ENCODE measurements at places on chromosomes 1 and 21.

DNA sequence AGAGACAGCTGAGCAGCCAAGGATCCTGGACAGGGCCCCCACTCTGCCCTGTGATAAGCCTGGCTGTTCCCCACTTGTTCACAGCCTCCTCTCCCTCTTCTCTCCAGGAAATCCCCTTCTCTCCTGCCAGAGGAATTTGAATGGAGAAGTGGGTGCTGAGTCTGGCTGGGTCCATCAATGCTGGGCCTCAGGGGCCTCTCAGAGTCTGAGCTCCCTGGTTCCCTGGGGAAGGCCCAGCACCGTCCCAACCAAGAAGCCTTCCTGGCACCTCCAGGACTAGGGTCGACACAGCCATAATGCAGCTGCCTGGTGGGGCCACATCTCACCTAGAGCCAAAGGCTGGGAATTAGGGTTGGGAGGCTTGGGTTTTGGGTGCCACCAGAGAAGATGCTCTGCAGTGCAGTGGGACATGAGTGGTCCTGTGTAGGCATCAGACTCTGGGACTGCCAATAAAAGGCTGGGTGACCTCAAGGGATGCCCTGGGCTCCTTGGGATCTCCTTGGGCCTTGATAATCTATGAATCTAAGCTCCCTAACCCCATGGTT, 2.5 kb downstream of the MYBPH start:
- DNase-seq, result no peak

- no peak for DNase-seq
These were observed 70.5 kb upstream of the MCOLN3 start for GRCh38 chr1:85118751-85119150.

GRCh38 chr1:41282679-41283317, 40.7 kb upstream of the SCMH1 start:
- peak; percentile 23 for DNase-seq

- DNase-seq, result peak; percentile 53
These were observed at the start of gene IL10RB for GRCh38 chr21:33266050-33266788. IL10RB (plus strand) TSS chr21:33266367; CDS start chr21:33266466, 99 bp downstream.

DNA sequence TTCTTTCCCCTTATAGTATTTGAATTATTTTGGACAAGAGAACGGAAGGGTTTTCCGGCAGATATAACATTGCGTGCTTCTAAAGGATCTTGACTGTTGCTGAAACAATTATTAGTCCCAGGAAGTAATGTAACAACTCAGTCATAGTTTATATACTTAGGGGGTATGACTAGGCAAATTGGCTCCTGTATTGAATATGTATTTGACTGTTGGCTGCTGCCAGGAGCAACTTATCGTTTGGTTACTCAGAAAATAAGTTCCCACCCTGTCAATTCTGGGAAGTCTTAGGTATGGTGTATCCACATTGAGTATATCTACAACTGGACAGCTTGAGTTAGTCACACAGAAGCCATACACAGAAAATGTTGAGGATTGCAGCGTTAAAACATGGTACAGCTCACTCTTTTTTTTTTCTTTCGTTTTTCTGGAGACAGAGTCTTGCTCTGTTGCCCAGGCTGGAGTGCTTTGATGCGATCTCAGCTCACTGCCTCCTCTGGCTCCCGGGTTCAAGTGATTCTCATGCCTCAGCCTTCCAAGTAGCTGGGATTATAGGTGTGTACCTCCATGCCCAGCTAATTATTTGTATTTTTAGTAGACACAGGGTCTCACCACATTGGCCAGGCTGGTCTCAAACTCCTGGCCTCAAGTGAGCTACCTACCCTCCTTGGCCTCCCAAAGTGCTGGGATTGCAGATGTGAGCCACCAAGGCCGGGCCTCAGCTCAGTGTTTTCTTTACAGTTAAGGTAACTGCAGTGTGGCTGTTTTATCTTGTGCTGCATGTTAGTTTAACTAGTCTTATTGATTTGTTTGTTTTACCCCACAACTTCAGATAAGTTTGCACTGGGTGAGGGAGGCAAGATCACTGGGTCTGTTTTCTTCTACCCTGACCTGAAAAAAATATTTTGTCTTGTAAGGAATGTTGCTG, 10.2 kb downstream of the SMAP2 start:
- no peak for DNase-seq

GRCh38 chr1:206537141-206537540, 29.8 kb downstream of the RASSF5 start:
- DNase-seq, result no peak

DNA sequence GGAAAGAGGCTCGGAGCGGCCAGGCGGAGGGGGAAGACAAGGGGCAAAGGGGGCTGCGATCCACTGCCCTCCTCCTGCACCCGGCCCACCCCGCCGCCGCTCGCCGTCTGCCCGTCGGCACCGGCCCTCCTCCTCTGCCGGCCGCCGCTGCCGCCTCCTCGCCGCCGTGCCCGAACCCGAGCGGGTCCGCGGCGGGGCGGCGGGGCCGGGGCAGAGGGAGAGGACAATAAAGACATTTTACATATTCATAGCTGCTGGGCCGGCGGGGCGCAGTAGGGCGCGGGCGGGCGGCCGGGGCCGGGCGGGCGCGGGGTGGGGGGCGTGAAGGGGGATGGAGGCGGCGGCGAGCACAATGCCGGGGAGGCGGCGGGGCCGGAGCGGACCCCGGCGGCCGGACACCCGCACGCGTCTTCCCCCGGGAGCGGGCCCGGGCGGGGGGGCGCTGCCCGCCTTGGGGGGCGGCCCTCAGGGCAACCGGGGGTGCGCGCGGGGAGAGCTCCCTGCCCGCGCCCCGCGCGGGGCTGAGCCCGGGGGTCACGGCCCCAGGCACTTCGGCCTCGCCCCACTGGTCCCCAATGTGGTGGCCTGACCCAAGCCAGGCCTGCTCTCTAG, 546 bp downstream of the POU2F1 start:
- peak; percentile 37 for DNase-seq

DNA sequence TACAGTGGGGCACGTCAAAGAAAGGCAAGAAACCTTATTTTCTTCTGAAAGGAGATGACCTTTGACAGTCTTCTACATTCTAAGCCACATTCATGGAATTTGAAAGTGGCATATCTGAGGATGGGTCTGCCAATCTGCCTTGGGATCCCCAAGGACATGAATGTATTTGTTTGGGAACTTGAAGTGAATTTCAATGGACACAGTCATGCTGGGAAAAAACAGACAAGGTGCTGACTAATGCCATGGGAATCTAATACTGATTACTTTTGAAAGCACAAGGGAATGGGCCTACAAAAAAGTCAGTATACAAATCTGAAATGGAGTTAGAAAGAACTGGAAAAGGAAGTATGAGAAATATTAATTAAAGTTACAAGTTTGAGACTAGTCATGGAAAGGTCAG, 128.8 kb downstream of the KCNJ6 start:
- peak; percentile 47 for DNase-seq

DNA sequence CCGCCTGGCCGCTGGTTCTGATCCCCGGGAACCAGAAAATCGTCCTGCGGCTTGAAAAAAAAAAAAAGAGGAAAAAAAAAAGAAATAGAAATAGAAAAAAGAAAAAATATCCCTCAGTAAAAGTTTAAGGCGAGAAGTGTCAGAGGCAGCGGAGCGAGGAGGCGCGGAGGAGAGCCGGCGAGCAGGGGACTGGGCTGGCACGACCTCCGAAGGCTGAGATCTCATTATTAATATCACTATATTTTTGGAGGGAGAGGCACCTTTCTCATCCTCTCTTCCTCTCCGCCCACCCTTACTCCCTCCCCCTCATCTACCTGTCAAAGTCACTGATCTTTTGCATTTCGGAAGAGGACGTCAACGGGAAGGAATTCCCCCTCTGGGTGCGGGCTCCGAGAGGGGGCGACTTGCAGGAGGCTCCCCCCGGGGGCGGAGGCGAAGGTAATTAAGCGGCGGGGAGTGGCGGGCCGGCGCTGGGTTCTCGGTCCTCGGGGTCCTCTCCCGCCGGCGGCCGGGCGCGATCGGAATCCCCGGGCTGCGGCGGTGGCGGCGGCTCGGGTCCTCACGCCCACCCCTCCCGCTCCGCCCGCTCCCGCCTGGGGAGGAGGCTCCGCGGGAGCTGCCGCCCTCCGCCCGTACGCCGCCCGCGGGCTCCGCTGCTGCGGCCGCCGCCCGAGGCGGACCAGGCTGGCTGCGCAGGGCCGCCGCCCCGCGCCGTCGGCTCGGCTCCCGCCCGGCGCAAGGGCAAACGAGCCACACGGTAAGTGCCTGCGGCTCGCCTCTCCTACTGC, at the start of gene NTNG1:
Gene NTNG1, plus strand, starts transcription at position 337 of the 788 bp plus-strand sequence.
- DNase-seq, result peak; percentile 18

DNA sequence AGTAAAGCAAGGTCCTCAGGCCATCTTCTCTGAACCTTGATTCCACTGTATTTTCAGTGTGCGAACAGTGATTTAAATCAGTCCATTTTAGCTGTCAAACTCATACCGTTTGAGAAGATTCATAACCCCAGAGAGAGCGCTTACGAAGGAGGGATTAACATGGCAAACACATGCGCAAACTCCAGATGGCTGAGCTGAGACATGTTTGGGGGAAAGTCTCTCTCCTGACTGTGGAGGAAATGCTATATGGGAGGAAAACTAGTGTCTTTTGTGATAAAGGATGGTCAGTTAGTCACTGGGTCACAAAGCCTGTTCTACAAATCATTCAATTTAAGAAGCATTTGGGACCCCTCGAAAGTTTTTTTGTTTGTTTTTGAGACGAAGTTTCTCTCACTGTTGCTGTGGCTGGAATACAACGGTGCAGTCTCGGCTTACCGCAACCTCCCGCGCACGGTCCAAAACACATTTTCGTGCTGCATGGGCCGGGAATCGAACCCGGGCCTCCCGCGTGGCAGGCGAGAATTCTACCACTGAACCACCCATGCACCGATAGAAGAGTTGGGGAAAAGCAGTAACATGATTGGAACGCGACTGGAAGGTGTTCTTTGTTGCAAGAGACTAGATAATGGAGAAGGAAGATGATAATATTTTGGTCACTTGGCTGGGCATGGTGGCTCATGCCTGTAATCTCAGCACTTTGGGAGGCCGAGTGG, 58.4 kb upstream of the CXADR start:
- DNase-seq, result peak; percentile 73

GRCh38 chr1:115643225-115643624, 1.5 kb downstream of the VANGL1 start:
- no peak for DNase-seq

DNA sequence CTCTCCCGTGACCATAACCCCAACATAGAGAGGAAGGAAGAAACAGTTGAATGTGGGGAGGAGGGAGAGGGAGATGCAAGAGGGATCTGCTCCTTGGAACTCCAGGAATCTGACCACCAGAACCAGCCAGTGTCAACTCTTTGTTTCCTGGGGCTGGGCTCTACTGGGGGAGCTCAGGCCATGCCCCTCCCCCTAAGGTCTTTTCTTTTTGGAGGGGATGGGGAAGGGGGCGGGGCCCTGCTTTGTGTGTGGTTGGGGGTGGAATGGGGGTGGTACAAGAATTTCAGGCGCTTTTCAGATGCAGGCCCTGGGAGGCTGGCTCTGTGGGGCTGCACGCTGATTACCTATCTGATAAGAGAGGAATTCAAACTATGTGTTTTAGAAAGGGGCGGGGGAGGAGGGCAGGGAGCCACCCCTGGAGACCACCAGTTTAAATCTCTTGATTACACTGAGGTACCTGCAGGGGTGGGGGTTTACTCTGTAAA, 8.3 kb downstream of the LIN28A start:
- DNase-seq, result no peak

DNA sequence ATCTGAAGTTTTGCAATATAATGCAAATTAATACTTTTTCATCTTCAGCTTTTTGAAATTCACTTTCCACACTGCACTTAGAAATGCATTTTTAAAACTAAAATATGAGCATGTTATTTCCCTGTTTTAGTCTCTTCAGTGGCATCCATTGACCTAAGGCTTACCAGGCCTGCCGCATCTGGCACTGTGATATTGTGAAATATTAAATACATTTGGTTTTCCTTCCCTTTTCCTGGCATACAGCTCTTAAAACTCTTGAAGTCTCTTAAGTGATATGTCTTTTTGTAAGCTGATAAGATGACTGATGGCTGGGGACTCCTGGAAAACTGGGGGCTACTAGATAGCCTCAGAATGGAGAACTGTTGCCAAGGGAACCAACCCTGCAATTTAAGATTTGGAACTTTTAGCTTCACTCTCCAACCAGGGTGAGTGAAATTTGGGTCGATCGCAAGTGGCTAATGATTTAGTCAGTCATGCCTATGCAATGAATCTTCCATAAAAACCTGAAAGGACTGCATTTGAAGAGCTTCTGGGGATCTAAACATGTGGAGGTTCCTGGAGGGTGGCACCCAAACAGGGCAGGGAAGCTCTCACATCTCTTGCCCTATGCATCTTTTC, 75.5 kb upstream of the PDC start:
- DNase-seq, result no peak

- no peak for DNase-seq
These were observed 317.9 kb downstream of the NFIA start for GRCh38 chr1:61400131-61400770.

DNA sequence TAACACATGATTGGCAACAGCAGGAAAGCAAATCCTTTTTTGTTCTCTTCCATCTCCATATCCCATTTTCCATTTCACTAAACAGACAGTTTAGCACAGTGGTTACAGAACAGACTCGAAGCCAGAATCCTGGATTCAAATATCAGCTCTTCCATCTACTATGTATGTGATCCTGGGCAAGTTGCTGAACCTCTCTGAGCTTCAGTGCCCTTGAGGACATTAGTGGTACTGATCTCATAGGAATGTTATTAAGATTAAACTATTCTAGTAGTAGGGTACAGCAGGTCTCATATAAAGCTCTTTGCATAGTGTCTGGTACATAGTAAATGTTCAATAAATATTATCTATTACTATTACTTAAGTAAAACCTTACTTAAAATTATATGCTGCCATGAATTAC, 13.8 kb upstream of the HHIPL2 start:
- DNase-seq, result no peak

DNA sequence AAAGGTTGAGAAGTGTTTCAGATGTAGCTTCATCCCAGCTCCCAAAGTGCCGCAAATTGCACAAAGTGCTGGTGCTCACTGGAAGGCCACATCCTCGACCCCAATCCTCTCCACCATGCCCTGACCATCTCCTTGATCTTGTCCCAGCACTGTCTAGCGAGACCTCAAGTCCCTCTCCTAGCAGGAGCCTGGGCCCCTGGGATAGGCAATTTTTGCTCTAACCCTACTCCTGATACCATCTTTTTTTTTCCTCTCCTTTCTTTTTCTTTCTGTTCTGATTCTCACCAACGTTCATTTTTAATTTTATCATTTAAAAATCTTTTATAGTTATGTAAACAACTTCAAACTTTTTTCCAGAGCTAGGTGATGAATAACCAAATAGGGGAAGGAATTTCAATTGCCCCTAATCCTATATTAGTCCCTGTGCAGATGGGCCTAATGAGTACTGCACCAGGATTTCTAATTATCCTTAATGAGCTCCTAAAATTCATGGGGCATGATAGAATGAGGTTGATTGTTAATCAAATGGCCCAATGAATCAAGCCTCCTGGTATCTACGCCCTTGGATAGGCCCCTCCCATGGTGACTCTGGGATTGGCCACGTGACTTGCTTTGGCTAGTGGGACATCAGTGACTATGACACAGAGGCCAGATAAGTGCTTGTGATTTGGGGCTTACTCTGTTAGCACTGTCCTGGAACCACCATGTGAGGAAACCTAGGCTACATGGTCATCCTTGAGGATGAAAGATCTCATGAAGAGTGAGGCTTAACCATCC, 41.5 kb upstream of the TENT5B start:
- DNase-seq, result no peak

- no peak for DNase-seq
These were observed 573.3 kb downstream of the PTPRU start for GRCh38 chr1:29809446-29810120.

All from ACHN (cell line).